ENCODE measurements at places on chromosomes 2 and 18.

DNA sequence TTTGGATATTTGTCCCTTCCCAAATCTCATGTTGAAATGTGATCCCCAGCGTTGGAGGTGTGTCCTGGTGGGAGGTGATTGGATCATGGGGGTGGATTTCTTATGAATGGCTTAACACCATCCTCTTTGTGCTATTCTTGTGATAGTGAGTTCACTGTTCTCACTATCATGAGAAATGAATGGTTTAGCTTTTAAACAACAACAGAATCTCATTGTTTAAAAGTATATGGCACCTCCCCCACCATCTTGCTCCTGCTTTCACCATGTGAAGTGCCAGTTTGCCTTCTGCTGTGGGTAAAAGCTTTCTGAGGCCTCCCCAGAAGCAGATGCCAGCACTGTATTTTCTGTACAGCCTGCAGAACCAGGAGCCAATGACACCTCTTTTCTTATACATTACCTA is 38.1 kb downstream of the KIAA1328 start:
- no peak for DNase-seq

DNA sequence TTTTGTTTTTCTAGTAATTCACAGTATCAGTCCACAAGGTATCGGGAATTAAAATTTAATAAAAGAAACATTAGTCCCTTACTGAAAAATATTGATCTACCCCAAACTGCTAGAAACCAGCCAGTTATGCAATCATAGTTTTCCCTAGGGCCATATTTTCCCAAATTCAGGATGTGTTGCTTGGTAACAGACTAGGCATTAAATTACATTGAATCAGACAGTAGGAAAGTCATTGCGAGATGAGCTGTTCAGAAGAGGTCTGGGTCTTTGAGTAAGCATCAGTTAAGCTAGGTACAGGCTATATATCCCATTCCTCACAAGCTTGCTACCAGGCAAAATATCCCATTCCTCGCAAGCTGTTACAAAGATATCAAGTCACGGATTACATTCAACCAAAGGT is 123.0 kb upstream of the CCDC150 start:
- no peak for DNase-seq

- DNase-seq: no peak
Observed at GRCh38 chr2:212027681-212028628, 510.6 kb downstream of the ERBB4 start.

DNA sequence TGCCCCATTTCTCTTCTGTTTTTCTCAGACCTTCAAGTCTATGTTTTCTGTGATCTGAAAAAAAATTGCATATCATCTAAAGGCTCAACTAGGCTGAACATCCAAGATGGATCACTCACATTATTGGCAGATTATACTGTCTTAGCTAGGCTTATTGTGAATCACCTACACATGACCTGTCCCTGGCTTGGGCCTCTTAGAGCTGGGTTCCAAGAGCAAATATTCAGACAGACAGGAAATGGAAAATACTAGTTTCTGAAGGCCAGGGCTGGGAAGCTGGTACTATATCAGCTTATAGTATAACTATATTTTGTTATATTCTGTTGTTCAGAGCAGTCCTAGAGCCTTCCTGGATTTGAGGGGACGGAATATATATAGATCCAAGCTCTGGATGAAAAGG is 90.3 kb downstream of the PIK3C3 start:
- DNase-seq: no peak

- DNase-seq: no peak
Observed at GRCh38 chr2:67277450-67277849, 119.7 kb upstream of the ETAA1 start.

DNA sequence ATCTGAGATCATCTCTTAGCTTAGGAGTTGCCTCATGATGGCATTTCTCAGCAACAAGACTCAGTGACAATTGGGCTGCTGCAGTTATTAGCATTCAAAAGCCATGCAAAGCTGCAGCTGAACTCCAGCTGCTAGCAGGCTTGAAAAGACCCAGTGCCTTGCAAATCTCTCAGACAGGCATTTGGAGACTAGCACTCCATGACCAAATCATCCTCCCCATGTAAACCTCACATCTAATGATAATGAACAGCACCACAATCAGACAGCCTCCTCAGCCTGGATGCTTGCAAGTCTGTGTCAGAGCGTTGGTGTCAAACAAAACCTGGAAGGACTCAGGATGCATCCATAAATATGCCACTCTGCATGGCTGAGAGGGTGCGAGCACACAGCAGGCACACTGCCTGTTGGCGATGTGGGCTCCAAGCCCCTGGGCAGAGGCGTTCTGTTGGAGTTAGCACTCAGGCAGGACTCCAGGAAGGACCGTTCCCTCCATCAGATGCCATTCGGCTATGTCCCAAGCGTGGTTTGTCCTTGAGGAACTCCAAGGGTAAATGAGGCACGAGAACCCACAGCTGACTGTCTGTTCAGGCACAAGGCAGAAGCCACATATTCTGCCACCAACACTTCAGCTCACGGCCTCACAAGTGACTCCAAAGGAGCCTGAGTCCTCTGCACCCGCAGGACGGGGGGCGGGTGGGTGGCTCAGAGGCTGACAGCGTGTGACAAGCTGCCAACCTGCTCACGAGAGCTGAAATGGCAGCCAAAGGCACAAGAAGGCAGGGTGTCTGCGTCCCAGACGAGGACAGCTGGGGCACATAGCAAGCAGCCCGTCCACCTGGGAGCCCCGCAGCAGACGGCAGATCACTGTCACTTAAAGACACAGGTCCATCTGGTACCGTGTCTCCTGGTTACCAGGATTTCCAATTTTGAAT is 183.8 kb downstream of the MYT1L start:
- no peak for DNase-seq

DNA sequence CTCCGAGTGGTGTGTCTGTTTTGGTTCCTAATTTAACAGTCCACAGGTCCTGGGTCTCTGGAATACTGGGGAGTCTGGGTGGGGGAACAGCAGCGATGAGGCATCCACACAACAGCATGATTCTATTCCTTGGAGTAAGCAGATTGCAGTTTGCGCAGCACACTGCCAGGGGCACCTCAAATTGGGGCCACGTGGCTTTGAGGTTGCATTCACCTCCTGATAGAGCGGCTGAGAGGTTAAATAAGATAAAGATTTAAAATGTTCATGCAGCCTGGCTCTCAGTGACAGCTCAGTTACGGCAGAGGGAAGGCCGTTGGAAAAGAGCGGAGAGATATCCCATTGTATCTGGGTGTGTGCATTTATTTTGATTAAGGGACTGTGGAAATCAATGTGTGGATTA is 202.3 kb downstream of the ASB1 start:
- no peak for DNase-seq

DNA sequence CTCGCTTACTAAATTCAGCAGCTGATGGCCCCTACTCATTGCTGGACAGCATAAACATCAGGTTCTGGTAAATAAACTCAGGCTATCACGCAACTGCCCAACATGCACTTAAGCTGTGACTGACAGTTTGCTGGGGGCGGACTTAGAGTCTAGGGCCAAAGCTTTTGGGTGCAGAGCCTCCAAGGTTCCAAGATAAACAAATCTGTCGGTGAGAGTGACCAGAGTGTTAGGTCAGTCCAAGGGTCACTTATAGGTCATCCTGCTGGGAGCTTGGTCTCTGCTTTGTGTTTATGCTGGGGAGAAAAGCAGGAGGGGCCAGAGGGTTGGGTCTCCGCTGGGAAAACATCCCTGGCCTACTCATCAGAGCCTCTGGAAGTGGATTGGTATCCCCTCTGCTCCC is 188.6 kb upstream of the GATA6 start:
- DNase-seq: no peak

DNA sequence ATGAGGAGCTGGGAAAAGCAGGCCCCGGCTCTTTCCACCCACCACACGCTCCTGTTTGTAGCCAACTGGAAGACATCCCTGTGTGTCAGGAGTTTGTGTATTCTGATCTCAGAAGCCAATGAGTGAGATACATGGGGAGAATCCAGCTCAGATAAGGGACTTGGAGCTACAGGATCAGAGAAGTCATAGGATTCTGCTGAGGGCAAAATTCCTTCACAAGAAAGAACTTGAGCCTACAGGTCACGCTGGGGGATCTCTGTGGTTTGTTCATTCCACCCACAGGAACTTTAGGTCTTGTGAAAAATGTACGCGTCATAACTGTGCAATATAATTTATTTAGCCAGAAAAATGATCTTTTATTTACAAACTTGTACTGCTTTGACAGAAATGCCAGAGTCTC is 80.1 kb upstream of the SMIM21 start:
- DNase-seq: no peak

DNA sequence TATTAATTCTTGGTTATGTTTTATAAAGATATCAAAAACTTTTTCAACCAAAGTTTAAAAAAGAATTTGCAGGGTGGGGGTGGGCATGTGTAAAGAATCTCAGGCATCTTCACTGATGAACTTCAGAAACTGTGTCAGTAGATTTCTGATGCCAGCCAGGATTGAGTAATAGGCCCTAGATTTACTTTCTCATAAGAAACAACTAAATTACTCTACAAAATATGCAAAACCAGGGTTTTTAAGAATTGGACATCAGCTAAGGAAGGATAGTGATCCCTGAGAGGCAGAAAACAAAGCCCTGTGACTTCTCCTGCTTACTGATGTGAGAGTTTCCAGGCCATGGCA is 11.9 kb upstream of the IL1R1 start:
- DNase-seq: no peak

- DNase-seq: no peak
Observed at GRCh38 chr2:200199576-200200263, 106.8 kb upstream of the SPATS2L start.

DNA sequence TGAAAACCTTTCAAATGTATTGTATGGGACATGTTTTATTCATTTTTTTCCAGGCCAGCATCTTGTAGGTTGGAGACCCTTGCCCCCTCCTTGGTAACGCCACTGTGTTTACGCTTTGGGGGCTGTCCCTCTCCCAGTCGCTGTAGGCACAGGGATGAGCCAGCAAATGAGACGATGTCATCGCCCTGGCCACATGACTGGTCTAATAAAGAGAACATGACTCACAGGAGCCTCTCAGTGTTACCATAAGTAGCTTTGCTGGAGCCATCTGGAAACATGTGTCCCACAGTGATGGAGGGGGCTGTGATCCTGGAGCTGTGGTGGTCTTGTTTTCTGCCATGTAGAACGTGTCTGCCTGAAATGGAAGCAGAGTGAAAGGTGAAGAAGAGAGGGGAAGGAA is 78.9 kb downstream of the CD8B2 start:
- no peak for DNase-seq

DNA sequence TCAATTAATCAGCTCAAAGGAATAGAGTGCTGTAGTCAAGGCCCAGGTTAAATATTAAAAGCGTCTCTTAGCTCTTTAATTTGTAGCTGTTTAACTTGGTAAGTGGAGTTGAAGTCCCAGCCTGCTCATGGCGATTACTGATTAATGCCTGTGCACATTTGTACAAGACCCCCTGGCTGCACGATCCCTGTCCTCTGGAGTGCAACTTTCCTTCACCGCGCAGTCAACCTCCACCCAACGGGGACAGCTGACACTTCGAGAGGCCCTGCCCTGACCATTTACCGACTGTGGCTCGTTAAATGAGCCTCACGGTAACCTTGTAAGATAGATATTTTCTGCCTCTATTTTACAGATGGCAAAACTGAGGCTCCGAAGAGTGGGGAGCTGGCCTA is 5.5 kb upstream of the CYS1 start:
- DNase-seq: no peak

GRCh38 chr2:203621981-203622515 is 84.4 kb upstream of the CD28 start:
- no peak for DNase-seq

GRCh38 chr2:10122500-10123280 is at the start of gene RRM2:
Gene RRM2, plus strand, starts transcription at chr2:10122739. Its CDS starts 60 bp downstream, at chr2:10122799.
- peak; percentile 60 for DNase-seq

- no peak for DNase-seq
Observed at GRCh38 chr2:29310650-29311348, 195.6 kb downstream of the CLIP4 start.

DNA sequence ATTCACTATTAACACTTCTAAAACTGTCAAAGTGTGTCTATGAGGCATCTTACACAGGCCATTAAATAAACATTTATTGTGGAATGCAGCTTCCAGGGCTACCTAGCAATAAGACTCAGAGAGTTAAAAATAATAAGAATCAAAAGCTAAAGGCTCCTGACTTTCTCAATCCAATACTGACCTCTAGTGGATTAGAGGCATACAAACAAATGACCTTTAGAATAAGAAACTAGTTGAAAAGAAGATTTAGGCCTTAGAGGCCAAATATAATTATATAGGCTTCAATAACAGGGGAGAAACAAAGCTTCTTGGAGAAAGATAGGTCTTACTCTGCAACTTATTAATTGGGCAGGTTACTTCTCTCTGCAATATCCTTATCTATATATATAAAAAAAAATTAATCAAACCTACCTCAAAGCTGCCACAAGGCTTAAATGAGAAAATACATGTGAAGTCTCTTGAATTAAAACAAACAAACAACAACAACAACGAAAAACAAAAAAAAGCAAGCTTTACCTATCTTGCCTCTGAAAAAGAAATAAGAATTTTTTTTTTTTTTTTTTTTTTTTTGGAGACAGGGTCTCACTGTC is 246.1 kb downstream of the EXOC6B start:
- DNase-seq: no peak

DNA sequence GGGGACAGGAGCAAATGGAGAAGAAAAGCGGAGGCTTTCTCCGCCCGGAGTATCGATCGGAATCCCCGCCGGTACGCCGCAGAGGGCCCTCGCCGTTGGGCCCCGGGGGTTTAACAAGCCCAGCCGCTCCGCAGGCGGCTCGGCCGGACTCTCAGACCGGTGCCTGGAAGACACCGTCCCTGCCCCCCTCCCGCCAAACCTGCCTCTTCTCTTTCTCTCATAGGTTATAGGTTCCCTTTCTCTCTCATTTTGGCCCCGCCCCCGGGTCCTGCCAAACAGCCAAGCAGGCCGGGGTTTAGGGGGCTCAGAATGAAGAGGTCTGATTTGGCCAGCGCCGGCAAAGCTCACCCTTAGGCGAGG is 4.4 kb downstream of the ONECUT2 start:
- no peak for DNase-seq

- DNase-seq: no peak
Observed at GRCh38 chr2:144519934-144520731, at the start of gene ZEB2. Gene ZEB2, minus strand, starts transcription at chr2:144520119. Its CDS starts 2,769 bp downstream, at chr2:144517350.

DNA sequence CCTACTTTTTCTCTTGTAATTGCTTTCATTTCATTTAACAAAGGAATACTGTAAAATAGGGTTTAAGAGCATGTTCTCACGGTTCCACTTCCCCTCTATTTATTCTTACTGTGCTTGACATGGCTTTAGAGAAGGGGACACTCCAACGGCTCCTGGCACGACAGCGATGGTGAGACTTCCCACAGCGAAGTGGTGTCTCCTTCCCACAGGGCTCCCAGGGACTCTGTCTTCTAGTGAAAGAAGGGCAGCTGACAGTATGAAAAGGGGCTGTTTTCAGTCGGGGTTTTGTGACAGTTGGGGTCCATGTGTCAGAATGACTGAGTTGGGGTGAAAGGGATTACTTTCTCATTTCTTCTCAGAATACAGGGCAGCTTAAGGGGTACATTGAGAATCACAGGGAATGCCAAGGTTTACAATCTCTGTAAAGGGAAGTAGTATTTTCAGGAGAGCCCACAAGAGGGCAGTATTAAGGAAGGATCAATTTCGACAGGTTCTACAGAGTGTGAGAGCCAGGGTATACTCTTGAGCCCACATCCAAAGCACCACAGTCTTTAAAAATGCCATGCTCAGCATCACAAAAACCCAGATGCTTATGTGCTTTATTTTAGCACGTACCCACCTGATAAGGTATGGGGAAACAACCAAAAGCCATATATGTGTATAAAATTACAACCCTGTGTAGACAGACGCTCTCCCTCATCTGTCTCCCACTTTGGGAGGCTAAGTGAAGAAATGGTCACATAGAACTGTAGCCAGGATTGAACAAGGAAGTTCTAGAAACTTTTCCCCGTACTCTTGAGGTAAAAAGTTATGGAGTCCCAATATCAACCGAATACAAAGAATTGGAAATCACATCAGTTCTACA is 31.3 kb upstream of the RAPGEF4 start:
- DNase-seq: no peak
